Type B pancreatic cell (in vitro differentiated cells): ENCODE measurements at places on chromosomes 11 and 22.
A peak's percentile ranks its signal among the peaks of the same experiment; 100 is the strongest.

DNA sequence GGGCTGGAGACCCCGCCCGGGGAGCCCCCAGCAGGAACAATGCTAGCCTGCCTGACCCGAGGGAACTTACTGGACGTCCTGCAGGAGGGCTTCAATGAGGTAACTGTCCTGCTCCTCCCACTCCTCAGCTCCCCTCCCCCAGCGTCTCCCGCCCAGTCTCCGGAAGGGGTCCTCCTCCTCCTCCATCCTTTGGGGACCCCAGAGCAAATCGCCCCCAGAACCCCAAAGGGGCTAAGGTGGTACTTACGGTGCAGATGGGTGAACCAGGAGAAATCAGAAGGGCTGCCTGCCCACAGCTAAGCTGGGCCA is 272 bp downstream of the DIXDC1 start:
- DNase-seq = no peak

- DNase-seq = no peak
Observed at GRCh38 chr11:102154806-102155205, 44.6 kb downstream of the YAP1 start.

GRCh38 chr11:67700548-67701262 is 26.3 kb upstream of the ALDH3B2 start:
- no peak for DNase-seq

- no peak for DNase-seq
Observed at GRCh38 chr11:4090258-4090657, 4.3 kb upstream of the RRM1 start.

- DNase-seq = no peak
Observed at GRCh38 chr22:24402460-24403192, 24.8 kb upstream of the ADORA2A start.

GRCh38 chr11:23711981-23712380 is 784.9 kb upstream of the LUZP2 start:
- DNase-seq = no peak

GRCh38 chr11:105781807-105782206 is 171.9 kb downstream of the GRIA4 start:
- no peak for DNase-seq

DNA sequence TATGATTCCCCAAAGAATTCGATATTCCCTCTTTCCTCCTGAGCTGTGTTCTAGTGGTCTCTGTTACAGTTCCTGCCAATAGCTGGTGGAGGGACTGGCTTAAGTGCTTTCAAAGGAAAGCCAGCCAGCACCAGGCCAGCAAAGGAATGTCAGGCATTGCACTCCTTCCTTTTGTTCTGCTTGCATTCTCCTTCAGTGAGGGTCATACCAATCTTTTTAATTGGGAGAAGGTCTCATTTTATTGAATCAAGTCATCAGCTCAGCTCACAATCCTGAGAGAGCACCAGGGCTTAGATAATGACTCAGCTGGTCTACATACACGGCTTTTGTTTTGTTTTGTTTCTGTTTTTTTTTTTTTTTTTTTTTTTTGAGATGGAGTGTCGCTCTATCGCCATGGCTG is 222.9 kb downstream of the NAV2 start:
- DNase-seq = no peak

DNA sequence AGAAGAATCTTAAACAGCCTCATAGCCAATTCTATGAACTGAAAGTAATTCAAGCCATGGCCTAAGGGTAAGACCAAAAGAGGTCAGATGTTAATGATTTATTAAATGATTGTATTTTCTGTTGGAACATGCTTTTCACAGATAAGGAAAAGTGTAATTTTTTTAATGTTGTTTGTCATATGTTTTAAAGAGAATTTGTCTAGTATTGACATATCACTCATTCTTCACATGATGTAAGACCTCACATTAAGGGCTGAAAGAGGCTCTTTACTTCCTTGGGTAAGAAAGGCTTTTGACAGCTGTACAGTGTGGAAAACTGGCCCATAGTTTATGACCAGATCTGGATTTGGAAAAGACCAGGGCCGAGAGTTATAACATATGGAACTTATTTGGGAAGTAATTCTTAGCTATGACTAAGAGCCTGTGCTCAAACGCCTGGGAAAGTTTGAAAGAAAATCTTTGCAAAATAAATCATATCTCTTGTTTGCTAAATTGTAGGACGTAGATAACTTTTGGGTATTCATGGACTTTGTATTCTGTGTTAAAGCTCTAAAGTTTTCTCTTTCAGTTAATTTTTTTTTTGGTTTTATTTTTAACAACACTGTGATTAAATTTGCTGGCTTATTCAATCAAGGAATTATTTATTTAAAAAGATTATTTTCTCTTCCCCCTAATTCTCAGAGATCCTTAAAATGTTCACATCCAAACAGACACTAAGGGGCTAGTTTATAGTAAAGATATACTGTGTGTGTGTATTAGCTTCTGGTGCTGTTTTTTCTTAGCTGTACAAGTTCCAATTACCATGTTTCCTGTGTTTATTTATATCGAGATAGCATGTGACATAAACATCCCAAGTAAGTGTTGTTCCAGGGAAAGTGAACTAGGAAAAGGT is 162.2 kb downstream of the ARHGAP42 start:
- DNase-seq = no peak

DNA sequence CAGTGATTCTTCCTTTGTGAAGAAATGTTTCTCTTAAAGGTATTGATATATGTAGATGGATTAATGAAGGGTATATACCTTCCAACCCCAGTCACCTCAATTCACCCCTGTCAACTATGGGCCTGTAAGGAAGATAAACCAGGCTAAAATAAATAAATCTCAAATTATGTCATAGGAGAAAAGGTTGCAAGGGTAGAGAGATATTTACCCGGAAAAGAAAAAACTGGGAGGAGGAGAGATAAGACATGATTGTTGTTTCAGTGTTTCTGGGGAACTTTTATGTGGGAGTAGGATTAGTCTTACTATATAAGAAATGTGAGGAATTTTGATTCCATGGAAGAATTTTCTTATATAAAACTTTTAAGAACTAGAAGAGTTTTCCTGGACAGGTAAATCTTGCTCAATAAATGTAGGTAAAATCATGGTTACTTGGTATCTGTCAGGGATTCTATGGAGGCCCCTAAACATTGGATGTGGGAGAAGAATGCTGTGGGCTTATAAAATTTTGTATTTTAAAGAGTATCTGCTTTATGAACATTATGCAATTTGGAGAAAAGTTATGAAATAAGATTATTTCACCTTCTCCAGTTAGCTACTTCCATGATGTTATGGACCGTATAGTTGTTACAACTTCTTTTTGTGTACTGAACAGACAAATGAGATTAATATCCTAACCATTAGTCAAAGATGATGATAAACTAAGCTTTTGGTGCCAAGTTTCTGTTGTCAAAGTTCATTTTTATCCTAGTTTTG is 6.4 kb downstream of the YAP1 start:
- no peak for DNase-seq

DNA sequence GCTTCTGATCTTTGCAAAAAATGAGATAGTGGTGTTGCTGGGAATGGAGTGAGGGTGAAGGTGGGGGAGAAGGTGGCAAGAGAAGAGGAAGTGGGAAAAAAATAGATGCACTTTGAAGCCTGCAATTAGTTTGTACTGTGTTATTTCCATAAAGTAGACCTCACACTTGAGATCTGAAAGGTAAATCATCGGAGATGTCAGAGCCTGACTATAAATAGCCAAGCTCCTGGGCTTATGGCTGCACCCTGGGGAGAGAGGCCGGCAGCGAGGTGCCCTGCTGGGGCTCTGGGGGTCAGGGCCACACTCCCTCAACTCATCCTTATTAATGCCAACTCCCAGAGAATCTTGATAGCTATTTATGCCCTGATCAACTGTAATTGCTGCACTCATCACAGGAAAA is 134.4 kb downstream of the NXPE2 start:
- no peak for DNase-seq

DNA sequence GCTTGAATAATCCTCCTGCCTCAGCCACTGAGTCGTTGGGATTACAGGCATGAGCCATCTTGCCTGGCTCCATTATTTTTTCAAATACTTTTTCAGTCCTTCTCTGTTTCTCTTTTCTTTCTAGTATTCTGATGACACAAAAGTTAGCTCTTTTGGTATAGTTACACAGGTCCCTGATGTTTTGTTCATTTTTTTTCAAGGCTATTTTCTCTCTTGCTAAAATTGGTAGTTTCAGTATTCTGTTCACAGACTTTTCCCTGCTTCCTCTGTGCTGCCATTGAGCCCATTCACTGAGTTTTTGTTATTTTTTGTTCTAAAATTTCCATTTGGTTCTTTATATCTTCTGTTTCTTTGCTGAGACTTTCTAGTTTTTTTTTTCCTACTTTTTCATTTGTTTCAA is 166.5 kb downstream of the UVRAG start:
- DNase-seq = no peak

DNA sequence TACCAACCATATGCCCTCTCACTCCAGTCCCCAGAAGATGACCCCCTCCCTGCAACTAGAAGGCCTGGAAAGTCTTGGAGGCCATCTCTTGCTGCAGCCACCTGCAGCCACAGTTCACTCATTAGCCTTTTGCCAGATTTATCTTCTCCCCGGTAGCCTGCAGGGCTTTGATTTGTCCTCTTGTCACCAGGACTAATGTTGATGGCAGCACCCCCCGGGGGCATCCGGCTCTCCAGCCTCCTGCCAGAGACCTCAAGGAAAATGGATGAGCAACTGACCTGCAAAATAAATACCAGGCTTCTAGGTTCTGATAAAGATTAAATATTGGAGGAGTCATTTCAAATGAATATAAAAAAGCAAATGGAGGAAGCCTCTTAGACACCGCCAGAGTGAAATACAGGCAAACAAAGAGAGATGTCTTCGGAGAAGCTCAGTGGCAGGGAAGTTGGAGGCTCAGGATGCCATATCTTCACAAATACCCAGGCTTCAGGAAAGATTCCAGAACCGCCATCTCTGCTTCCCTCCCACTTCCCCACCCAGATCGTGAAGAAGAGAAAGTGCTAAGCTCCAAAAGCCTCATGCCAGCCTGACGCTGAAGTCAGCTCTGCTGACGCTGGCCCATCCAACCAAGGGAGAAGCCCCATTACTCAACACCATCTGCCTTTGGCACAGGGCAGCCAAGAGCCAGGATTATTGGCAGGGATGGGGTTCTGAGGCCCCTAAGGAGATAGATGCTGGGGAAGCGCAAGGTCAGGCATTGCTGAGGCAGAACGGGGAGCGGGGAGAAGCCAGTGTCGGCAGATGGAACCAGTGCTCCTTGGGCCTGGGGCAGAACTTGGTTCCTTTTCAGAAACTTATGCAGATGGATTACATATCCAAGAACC is 362.7 kb downstream of the CADM1 start:
- DNase-seq = no peak

DNA sequence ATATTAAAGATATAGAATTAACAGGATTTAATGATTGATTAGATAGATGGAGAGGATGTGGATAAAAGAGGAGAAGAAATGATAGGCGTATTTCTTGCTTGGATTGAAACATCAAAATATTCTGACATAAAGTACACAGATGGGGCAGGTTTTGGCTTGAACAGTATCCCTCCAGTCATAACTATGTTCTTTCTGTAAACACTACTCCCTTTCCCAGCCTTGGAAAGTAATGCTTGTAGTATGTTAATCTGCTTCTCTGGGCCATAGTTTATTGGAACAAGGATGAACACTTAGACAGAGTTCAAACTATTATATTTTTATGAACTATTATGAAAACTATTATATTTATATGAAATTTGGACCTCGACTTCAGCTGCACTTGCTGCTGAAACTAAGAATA is 419.2 kb downstream of the AASDHPPT start:
- no peak for DNase-seq

GRCh38 chr11:119747868-119748660 is 19.1 kb upstream of the NECTIN1 start:
- DNase-seq = no peak

DNA sequence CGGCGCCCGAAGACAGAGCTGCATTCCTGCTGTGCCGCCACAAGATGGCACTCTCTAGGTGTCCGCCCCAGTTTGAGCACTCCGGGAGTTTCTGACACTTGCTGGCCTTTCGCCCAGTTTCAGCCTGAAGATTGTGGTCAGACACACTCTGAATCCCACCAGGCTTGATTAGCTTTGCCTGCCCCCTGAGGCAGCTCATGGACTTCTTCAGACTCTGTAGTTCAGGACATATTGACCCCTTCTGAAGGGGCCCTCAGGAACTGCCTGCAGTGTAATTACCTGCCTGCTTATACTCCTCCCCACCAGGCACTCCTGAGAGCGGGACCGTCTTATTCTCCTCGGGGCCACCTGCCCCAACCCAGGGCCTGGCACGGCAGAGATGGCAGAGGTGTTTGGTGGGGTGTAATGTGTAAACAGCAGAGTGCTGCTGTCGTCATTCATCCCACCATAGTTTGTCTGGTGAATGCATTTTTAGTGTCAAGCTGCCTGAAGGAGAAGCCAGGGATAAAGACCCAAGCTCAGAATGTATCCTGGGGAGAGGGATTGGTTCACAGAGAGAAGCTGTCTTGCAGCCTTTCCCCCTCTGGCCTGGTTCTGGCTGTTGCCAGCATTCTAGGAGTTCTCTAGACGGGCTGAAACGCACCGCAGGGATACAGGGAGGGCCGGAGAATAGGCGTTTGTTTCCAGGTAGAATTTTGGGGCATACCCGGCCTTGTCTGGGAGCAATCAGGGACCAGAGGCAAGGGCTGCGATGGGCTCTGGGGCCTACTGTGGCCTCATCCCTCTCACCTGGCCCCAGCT is 46.4 kb downstream of the EIF3F start:
- peak; percentile 76 for DNase-seq

- no peak for DNase-seq
Observed at GRCh38 chr11:66238786-66239413, 29.5 kb upstream of the RAB1B start.

DNA sequence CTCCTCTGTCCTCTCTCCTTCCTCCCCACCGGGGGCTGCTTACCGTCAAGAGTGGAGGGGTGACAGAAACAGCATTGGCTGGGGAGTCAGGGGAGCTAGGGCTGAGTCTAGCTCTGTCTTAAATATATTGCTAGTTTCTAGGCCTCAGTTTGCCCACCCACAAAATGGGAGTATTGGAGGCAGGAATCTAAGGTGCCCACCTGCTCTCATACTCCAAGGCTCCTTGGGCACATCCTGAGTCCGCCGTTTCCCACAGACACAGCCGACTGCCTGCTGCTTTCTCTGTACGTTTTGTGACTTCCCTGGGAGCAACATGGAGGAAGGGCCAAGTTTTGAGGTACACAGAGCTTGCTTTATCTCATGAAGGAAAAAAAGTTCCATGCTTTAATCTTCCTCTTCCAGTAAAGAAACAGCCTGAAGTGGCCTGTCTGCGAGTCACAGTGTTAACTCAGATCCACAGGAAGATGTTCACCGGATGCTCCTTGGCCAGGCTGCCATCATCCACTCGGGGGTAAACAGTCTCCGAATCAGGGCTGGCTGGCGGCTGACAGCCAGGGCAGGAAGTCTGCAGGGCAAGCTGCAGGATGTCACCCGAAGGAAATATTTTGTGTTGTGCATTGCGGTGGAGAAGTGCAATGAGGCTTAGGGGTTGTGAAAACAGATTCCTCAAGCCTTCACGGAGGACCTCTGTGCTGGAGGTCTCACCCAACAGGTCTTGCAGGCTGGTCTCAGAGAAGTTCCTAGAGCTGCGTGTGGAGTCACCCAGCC is 11.0 kb upstream of the CERK start:
- no peak for DNase-seq

DNA sequence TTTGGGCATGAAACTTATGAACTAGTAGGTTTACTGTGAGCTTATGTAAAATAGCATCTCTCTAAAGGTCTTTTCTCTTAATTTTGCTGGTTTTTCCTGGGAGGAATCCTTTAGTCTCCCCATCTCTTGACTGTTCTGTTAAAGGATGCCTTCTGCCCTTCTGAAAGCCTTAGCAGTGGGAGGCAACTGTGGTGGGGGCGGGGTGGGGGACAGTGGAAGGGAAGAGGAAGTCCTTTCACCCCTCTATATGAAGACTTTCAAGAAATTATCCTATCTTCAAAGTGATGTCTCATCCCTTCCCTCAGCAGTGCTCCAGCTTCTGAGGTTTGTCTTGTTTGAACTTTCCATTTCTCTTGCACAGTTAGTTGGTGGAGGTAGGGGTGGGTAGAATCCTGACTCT is 73.1 kb downstream of the ELP4 start:
- DNase-seq = no peak
